T-helper 17 cell (primary cell): ENCODE measurements at places on chromosomes 13 and 19. TPM values are rescaled to one million over a fixed set of nuclear protein-coding genes. Genes with fewer than 3 reads are reported as not detected.

The SULT2A1 gene
- not detected for total RNA-seq

The SIGLEC5 gene
- total RNA-seq = 0.37 TPM

The LILRA2 gene
- 3.3 TPM for total RNA-seq

The ZNF575 gene
- total RNA-seq = 4.0 TPM

The PLIN4 gene
- not detected for total RNA-seq

The CYP2A7 gene
- total RNA-seq = not detected

The SIGLEC10 gene
- 0.29 TPM for total RNA-seq

The PSG4 gene
- total RNA-seq = 0.85 TPM

The C13orf42 gene
- not detected for total RNA-seq

The ZNF382 gene
- 7.0 TPM for total RNA-seq

The SIRT2 gene
- total RNA-seq = 68.7 TPM

The ATXN8OS gene
- not detected for total RNA-seq

The KCNK6 gene
- 10.8 TPM for total RNA-seq

The MLNR gene
- total RNA-seq = not detected

The STOML3 gene
- total RNA-seq = not detected

The MAP3K10 gene
- 28.5 TPM for total RNA-seq

The TPTE2 gene
- not detected for total RNA-seq

The ZNF699 gene
- 11.3 TPM for total RNA-seq

The KIR2DL3 gene
- total RNA-seq = not detected

The KCNRG gene
- 0.60 TPM for total RNA-seq

The GAMT gene
- total RNA-seq = 9.0 TPM

The SYCN gene
- not detected for total RNA-seq

The TMEM145 gene
- not detected for total RNA-seq

The CNN1 gene
- total RNA-seq = 2.6 TPM

The FAM216B gene
- not detected for total RNA-seq

The ACER1 gene
- total RNA-seq = 1.5 TPM

The CFD gene
- 5.3 TPM for total RNA-seq

The SOHLH2 gene
- total RNA-seq = not detected

The RNF17 gene
- 0.50 TPM for total RNA-seq

The IL17D gene
- 0.15 TPM for total RNA-seq

The MBD3L2B gene
- not detected for total RNA-seq

The SBK3 gene
- not detected for total RNA-seq

The KLK11 gene
- total RNA-seq = not detected

The CDX2 gene
- not detected for total RNA-seq

The GGACT gene
- total RNA-seq = 6.2 TPM

The NLRP9 gene
- not detected for total RNA-seq

The GPR42 gene
- not detected for total RNA-seq

The URAD gene
- total RNA-seq = not detected

The ZNF548 gene
- 66.7 TPM for total RNA-seq

The SGCG gene
- total RNA-seq = not detected

The CCDC194 gene
- not detected for total RNA-seq

The SKA3 gene
- 1.9 TPM for total RNA-seq

The OR7D2 gene
- total RNA-seq = not detected

The TMEM238 gene
- 19.5 TPM for total RNA-seq

The ZNF320 gene
- 5.1 TPM for total RNA-seq

The FXYD1 gene
- total RNA-seq = 1.8 TPM

The PTH2 gene
- total RNA-seq = not detected

The SMG9 gene
- total RNA-seq = 44.4 TPM

The CCDC8 gene
- not detected for total RNA-seq

The PABPC3 gene
- total RNA-seq = 0.31 TPM

The ZNF846 gene
- total RNA-seq = 3.9 TPM

The HCST gene
- 73.7 TPM for total RNA-seq

The FGF22 gene
- 0.65 TPM for total RNA-seq
